GF-D8 (cell line): ENCODE measurements at places on chromosomes 6 and 20.

- DNase-seq = no peak
Measured at GRCh38 chr20:20363434-20363798, 4.5 kb upstream of the INSM1 start.

DNA sequence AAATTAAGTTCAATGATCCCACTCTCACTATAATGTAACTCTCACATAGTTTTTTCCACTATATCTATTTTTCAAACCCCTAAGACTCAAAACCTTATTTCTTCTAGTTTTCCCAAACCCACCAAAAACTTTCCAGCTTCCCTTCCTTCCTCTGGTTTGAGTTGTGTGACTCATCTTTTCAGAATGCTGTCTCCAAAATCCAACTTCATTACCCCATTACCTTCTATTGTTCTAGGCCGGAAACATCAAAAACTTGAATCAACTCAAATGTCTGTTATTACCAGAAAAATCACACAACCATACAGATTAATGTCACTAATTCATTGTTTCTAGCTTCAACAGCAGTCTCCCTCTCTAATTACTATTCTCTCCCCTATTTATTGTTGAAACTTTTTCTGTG, 1090.3 kb downstream of the HACE1 start:
- no peak for DNase-seq

GRCh38 chr20:38873050-38873581, 53.1 kb upstream of the FAM83D start:
- no peak for DNase-seq

GRCh38 chr6:108027594-108027993, 46.9 kb downstream of the OSTM1 start:
- DNase-seq = no peak

GRCh38 chr6:81929828-81930227, 177.3 kb upstream of the TENT5A start:
- no peak for DNase-seq

DNA sequence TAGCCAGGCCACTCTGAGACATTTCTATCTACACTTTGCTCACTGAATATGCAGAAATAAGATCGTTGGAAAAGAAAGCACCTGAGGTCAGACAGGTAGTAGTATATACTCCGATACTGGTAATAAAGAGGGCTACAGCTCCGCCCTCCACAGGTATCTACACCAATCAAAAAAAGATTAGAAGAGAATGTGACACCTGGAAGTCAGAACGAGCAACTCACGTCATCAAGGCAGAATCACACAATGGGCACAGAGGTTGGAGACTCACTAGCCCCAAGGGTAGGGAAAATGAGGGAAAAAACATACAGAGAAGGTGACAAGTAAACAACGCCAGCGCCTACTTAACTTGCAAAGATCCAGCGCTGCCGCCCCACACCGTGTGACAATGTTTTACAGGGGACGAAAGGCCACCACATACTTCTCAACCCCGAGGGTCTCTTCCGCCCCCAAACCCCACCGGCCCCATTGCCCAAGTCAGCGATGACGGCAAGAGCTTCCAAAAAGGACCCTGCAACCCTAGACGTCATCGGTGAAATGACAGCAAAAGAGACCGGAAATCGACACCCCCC, 653 bp downstream of the LMBRD1 start:
- DNase-seq = peak; percentile 11

DNA sequence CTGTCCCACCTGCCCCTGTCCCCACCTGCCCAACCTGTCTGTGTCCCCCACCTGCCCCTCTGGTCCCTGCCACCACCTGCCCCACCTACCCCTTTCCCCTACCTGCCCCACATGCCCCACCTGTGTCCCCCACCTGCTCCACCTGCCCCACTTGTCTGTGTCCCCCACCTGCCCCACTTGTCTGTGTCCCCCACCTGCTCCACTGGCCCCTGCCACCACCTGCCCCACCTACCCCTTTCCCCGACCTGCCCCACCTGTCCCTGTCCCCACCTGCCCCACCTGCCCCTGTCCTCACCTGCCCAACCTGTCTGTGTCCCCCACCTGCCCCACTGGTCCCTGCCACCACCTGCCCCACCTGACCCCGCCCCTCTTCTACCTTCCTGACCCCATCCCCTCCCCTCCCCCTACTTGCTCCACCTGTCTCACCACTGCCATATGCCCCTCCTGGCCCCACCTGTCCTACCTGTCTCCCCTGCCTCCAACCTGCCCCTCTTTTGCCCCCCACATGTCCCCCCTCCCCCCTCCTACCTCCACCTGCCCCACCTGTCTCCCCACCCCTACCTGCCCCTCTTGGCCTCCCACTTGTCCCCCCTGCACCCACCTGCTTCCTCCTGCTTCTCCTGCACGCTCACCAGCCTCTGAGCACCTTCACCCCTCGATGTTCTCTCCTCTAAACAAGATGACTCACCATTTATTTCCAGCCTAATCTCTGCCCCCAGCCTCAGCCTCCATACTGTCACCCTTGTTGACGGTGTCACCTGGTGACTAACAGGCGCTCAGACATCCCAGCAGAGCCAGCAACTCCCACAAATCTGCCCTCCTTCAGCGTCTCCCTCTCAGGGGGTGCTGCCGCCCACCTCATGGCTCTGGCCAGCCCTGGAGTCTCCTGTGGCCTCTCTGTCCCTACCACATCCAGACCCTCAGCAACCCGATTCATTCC, 5.6 kb upstream of the MYT1 start:
- no peak for DNase-seq

- DNase-seq = no peak
Measured at GRCh38 chr6:7106215-7106751, 1.5 kb upstream of the RREB1 start.

DNA sequence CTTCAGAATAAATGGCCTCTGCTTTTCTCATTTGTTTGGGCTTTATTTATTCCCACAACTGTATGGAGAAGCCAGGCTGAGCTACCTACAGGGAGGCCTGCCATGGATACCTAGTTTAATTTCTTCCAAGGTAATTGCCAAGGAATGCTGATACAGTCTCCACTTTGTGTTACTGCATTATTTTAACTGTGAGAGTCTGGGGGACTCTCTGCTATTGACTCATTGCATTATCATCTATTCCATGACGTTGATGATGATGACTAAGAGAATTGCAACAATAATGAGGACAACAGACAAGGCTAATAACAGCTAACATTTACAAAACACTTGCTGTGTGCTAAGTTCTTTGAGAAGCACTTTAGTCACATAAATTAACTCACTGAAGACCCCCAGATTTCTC, 88.3 kb upstream of the COL21A1 start:
- DNase-seq = no peak

DNA sequence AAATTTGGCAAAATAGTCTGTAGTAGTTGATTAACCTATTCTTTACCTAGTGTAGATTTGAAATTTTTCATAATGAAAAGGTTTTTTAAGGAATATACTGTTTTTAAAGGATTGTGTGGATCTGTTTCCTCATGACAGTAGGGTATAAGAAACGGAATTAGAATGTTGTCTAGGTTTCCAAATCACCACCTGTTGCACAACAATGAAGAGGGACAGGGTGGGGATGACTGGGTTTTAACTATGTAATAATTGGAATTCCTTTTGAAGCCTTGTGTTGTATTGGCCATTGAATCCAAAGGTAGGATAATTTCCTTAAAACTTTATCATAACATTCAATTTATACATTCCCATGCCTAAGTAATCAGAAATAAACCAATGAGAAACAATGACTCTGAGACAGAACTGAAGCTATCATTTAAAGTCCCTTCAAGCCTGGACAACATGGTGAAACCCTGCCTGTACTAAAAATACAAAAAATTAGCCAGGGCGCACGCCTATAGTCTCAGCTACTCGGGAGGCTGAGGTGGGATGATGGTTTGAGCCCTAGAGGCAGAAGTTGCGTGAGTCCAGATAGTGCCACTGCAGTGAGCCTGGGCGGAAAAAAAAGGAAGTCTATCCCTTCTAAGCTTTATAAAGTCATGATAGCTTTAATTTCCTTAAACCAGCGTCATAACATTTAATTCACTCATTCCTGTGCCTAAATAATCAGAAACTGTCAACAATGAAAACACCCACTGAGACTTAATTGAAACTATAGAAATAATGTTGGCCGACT, 18.3 kb upstream of the SLC17A5 start:
- no peak for DNase-seq

- no peak for DNase-seq
Measured at GRCh38 chr20:1881240-1881835, 13.9 kb upstream of the SIRPA start.

DNA sequence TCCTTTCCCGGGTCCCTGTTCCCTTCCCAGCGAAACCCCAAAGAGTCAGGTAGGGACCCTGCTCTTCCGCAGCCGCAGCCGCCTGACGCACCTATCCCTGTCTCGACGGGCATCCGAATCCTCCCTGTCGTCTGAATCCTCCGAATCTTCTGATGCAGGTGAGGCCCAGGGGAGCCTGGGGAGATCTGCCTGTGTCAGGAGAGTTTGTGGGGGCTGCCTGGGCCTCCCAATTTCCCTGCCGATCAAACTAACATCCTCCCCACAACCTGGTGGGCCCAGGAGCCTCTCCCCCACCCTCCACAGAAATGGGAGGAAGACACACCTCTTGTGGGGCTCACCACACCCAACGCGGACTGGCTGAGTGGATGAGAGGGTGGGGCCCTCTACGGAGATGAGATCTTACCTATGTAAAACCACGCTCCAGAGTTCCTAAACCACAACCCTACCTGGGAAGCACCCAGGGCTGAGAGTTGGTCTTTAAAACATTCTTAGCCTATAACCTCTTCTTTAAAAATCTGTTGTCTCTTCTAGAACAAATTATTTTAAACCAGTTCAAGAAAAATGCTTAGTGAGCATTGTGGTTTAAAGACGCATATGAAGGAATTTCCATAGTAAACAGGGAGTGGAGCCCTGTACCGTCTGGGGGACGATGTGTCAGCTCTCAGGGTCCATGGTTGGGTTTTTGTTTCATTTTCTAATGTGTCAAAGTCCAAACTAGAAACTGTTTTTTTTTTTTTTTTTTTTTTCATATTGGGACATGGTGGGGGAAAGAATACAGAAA, 1.7 kb downstream of the CDC25B start:
- no peak for DNase-seq

GRCh38 chr20:2840967-2841531, 504 bp downstream of the VPS16 start:
- DNase-seq = no peak

DNA sequence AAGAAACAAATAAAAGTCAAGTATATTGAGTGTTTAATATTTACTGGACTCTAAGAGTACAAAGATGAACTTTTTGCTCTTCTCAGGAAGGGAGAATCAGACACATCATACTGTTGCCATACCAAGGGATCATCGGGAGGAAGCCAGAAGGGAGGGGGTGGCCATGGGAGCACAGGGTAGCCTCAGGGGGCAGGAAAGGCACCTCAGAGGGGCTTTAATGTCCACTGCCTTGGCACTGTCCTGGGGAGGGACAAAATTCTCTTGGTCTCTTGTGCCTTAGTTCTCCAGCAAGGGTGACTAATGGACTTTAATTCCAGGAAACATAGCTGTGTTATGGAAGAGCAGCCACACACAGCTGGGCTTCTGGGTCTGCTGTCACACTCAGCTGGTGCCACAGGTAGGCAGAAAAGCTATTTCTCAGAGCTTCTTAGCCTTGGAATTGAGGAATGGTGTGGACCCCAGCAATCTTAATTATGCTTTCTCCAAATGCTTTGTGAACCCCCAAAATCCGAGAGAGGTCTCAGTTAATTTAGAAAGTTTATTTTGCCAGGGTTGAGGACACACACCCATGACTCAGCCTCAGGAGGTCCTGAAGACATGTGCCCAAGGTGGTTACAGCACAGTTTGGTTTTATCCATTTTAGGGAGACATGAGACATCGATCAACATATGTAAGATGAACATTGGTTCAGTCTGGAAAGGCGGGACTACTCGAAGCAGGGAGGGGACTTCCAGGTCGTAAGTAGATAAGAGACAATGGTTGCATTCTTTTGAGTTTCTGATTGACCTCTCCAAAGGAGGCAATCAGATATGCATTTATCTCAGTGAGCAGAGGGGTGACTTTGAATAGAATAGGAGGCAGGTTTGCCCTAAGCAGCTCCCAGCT, 53.2 kb downstream of the MRAP2 start:
- no peak for DNase-seq

- no peak for DNase-seq
Measured at GRCh38 chr6:111183702-111184517, 96.6 kb downstream of the SLC16A10 start.

DNA sequence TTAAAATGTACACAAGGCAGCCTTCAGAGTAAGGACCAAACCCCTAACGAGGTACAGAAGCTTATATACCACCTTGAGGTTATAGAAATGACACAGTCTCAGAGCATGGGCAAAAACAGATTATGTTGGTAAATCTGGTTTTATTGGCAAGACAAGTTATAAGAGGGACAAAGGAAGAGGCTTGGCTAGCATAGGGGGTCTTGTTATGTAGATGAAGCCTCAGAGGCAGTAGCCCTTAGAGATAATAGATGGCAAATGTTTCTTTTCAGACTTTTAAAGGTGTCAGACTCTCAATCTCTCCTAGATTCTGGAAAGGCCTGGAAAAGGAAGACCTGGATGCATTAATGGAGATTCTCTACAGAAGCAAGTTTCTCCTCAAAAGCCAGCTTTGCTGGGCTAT, 123.3 kb upstream of the ATXN1 start:
- no peak for DNase-seq

GRCh38 chr6:148557796-148558321, 189.0 kb upstream of the UST start:
- DNase-seq = peak; percentile 50

DNA sequence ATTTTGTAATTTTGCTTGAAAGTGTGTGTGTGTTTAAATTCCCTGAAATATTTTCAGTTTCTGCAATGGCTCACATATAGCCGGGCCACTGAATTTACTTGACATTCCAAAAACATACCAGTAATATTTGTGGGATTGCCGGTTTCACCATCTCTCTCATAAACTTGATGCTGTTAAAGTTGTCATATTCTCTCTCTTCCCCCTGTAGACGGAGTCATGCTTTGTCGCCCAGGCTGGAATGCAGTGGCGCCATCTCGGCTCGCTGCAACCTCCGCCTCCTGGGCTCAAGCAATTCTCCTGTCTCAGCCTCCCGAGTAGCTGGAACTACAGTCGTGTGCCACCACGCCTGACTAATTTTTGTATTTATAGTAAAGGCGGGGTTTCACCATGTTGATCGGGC, 122.1 kb downstream of the TIAM2 start:
- no peak for DNase-seq

- no peak for DNase-seq
Measured at GRCh38 chr20:51196991-51197651, 174.2 kb upstream of the KCNG1 start.

- no peak for DNase-seq
Measured at GRCh38 chr6:28003059-28003458, 46.0 kb downstream of the OR2B6 start.

DNA sequence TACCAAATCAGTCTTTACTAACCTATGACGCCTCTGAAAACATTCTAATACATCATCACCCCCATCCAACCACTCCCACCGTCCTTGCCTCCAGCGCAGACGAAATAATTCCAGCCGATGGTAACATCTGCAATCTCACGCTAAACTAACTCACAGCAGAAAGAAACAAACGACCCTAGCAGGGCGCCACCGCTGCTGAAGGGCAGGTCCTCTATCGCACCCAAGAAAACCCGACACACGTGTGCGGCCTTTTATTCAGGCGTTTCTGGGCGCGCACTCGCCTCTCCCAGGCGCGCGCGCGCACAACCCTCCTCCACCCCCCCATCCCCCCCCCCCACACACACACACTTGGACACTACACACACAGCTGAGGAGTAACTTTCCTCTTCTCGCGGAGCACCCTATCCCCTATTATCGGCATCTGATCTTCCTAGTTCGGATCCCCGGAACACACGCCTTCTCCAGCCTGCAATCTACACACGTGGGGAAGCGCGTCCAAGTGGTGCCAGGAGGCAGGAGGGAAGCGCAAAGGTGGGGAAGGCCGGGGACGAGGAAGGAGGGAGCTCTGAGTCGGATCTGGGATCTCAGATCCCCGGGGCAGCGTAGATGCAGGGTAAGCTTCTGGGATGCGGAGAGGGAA, 1.4 kb downstream of the GFOD1 start:
- peak; percentile 43 for DNase-seq
